Activated CD4-positive, alpha-beta memory T cell treated with anti-CD3 and anti-CD28 coated beads, Interleukin-2, amount 10 ng/mL, durations not matched to agents 7 days and 5 days (primary cell): ENCODE measurements at places on chromosomes 11 and 22. TPM values are rescaled to one million over a fixed set of nuclear protein-coding genes. Genes with fewer than 3 reads are reported as not detected.

DNA sequence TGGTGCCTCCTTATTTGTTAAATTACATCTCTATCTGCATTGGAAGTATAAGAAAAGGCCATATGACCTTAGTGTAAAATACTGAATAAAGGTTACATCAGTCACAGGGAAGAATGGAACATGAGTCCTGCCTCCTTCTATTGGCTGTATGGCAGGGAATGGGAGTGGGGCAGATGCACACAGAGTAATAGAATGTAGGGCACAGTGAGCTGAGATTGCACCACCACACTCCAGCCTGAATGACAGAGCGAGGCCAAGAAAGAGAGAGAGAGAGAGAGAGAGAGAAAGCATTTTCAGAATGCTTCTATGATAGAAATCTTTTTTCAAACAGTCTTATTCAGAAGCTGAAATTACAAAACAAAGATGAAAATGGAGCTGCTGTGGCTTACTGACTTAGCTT lies 58.8 kb downstream of the SLN start:
- DNase-seq, result no peak

PHLDA2 gene
- total RNA-seq, result 3.7 TPM

UPK3A gene
- total RNA-seq, result not detected

TNRC6B gene
- 55.0 TPM for total RNA-seq
